ENCODE measurements at places on chromosomes 3 and 15.

DNA sequence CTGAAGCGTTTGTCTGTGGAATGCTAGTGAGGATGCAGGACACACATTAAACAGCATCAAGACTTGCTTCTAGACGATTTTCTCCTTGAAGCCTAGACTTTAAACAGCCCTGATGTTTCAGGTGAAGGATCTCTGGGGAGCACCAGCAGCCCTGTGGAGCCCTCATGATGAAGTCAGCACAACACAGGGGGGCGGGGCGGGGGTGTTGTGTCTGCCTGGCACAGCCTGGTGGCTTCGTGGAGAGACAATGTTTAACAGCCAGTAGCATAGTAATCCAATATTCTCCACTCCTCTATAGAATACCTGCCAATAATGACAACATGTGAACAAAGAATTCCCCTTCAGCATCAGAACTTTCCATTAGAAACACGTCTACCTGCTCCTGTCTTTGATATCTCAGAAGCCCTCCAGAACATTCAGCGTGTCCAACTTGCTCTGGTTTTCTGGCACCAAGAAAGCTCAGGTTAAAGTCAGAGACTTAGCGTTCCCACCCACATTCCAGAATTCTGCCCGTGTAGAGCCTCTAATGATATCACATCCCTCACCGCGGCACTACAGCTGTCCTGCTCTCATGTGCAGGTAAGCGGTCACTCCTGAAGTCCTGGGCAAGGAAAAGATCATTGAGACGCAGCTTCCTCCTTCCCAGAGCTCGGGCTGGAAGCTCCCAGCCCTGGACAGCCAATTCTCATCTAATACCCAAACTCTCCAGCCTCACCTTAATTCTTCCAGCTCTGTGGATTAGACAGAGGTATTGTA, 98.0 kb downstream of the ATP10A start:
- no peak for DNase-seq

GRCh38 chr3:116306720-116307119, 138.6 kb downstream of the LSAMP start:
- no peak for DNase-seq

DNA sequence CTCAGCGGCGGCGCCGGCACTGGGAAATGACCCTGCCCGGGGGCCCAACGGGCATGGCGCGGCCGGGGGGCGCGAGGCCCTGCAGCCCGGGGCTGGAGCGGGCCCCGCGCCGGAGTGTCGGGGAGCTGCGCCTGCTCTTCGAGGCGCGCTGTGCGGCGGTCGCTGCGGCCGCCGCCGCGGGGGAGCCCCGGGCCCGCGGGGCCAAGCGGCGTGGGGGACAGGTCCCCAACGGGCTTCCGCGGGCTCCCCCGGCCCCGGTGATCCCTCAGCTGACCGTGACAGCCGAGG, 172 bp downstream of the ITPKA start:
- no peak for DNase-seq

GRCh38 chr15:59360305-59360704, 12.4 kb downstream of the MYO1E start:
- no peak for DNase-seq

GRCh38 chr3:141342386-141342785, 25.9 kb upstream of the ZBTB38 start:
- DNase-seq: no peak

GRCh38 chr3:171948674-171949073, 90.7 kb upstream of the FNDC3B start:
- DNase-seq: no peak

GRCh38 chr15:98738689-98739401, 90.5 kb downstream of the IGF1R start:
- no peak for DNase-seq

DNA sequence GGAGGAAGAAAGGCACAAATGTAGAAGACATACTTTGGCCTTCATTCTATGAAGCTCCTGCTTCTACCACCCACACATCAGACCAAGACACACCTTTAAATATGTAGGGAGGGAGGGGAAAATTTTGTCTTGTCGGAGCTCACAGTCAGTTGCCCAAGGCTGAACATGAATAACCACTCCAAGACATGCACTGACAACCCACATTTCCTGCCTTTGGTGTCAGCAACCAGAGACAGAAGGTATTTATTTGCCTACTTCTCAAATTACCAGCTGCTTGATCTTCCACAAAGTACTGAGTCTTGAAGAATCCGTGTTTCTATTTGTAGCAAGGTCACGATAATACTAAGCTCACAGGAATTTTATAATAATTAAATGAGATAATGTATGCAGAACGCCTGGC, 169.7 kb downstream of the KCNMB2 start:
- no peak for DNase-seq

GRCh38 chr3:197775317-197775716, 15.7 kb upstream of the LRCH3 start:
- DNase-seq: no peak

Measured in activated naive CD4-positive, alpha-beta T cell treated with anti-CD3 and anti-CD28 coated beads, Interleukin-2, amount 10 ng/mL, durations not matched to agents 7 days and 5 days (primary cell).